K562 (cell line): ENCODE measurements at places on chromosomes 3 and 15. TPM values are rescaled to one million over a fixed set of nuclear protein-coding genes. Genes with fewer than 3 reads are reported as not detected.

TLR9 gene
- not detected in 2 replicates for total RNA-seq

PLA2G4F gene
- 0.02 TPM in 1 of 2 replicates, not detected in the other for total RNA-seq

NOX5 gene
- total RNA-seq, result not detected in 2 replicates

TUSC7 gene
- total RNA-seq, result not detected in 2 replicates

ANKRD34C gene
- not detected in 2 replicates for total RNA-seq

FETUB gene
- not detected in 2 replicates for total RNA-seq

CX3CR1 gene
- not detected in 2 replicates for total RNA-seq

ARNT2 gene
- not detected in 2 replicates for total RNA-seq

PARP15 gene
- total RNA-seq, result 0.38 and 0.45 TPM in 2 replicates

SPATA12 gene
- not detected in 2 replicates for total RNA-seq
